ENCODE measurements at places on chromosomes 12 and 14.

GRCh38 chr14:64720131-64720576 lies 15.9 kb downstream of the PLEKHG3 start:
- no peak for DNase-seq

DNA sequence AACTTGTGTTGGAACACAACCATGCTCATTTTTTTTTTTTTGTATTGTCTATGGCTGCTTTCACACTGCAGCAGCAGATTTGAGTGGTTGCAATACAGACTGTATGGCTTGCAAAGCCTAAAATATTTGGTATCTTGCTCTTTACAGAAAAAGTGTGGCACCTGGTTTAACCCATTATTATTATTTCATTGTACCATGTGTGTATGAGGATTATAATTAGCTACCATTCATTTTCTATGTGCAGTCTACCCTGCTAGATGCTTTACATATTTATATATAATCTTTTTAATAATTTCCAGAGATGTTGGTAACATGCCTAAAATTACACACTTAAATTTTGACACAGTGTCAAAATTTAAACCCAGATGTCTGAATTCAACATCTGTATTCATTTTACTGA lies 37.7 kb downstream of the SPATS2 start:
- DNase-seq = no peak

DNA sequence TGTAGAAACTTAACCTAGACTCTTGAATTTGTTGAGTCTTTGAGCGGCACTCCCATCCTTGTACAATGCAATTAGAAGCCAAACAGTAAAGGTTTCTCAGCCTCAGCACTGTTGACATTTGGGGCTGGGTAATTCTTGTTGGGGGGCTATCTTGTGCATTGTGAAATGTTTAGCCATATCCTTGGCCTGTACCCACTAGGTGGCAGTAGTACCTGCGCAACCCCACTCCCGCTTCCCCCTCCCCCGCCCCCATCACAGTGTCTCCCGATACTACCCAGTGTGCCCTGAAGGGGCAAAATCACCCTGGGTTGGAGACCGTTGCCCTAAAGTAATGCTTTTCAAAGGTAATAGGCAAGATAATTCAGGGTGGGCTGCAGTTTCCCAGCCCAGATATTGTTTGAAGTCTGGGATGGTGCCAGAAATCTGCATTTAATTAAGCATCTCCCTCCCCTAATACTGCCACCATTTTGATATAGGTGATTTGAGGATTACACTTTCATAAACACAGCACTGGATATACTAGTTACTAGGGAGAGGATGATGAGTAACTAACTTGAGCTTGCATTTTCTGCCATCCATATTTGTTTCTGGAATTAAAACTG lies 1.8 kb downstream of the COX6A1 start:
- DNase-seq = no peak

GRCh38 chr12:19751078-19751477 lies 311.8 kb downstream of the AEBP2 start:
- no peak for DNase-seq

DNA sequence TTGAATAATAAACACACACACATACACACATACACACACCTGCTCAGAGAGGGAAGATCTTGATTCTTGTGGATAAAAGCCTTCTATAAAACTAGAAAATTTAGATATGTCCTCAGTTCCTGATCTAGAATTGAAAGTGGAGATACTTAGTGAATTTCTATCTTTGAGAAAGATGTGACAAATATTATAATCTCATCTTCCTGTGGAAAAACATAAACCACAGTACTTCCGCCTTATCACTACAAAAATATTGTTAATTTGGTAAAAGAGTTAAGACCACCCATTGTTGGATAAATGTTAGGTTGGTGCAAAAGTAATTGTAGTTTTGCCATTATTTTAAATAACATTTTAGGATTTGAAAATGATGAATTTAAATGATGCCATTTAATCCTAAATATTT lies at the start of gene KLRK1:
TSS of gene KLRK1 (minus strand) at position 138 of the 400 bp plus-strand sequence. CDS start 1,231 bp downstream, outside the sequence.
- no peak for DNase-seq

- DNase-seq = no peak
These were observed 56.6 kb downstream of the TRPV4 start for GRCh38 chr12:109776624-109777023.

GRCh38 chr12:113815031-113815430 lies 151.1 kb downstream of the RBM19 start:
- DNase-seq = no peak

DNA sequence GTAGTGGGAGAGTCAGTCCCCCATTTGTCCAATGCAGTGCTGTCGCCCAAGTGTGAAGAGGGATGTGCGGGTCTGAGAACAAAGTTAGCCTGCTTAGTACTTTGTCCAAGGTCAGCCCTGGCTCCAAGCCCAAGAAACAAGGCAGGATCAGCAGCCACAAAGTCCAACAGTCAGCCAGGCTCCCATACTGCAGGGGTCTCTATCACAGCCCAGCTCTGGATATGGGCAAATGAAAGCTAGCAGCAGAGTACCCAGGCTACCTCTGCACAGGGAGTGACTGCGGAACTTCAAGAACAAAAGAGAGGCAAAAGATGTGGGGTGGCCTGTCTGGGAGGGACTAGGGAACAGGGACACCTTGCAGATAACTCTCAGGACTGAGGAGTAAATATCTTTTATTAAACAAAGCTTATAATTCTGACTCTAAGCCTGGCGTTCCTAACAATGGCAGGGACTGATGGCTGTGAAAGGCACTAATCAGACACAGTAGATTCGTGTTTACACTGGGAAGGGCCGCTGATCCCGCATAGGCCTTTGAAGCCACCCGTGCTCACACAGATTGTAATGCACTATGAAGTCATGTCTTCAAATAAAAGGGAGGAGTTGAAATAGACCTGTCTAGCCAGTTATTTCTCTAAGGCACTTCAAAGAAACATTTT lies 91.0 kb upstream of the EEA1 start:
- no peak for DNase-seq

GRCh38 chr14:46940611-46941010 lies 289.0 kb upstream of the RPL10L start:
- no peak for DNase-seq

GRCh38 chr14:29749829-29750228 lies 177.8 kb downstream of the PRKD1 start:
- no peak for DNase-seq

- no peak for DNase-seq
These were observed at the start of gene KRT77 for GRCh38 chr12:52703424-52703823. TSS of gene KRT77 (minus strand) at chr12:52703524. CDS start at chr12:52703434, 90 bp downstream.

GRCh38 chr14:23937203-23937602 lies 16.4 kb upstream of the DHRS4 start:
- DNase-seq = no peak

- no peak for DNase-seq
These were observed 15.3 kb upstream of the NUDT14 start for GRCh38 chr14:105196265-105196960.

GRCh38 chr14:49863487-49864281 lies 11.1 kb upstream of the NEMF start:
- DNase-seq = no peak

DNA sequence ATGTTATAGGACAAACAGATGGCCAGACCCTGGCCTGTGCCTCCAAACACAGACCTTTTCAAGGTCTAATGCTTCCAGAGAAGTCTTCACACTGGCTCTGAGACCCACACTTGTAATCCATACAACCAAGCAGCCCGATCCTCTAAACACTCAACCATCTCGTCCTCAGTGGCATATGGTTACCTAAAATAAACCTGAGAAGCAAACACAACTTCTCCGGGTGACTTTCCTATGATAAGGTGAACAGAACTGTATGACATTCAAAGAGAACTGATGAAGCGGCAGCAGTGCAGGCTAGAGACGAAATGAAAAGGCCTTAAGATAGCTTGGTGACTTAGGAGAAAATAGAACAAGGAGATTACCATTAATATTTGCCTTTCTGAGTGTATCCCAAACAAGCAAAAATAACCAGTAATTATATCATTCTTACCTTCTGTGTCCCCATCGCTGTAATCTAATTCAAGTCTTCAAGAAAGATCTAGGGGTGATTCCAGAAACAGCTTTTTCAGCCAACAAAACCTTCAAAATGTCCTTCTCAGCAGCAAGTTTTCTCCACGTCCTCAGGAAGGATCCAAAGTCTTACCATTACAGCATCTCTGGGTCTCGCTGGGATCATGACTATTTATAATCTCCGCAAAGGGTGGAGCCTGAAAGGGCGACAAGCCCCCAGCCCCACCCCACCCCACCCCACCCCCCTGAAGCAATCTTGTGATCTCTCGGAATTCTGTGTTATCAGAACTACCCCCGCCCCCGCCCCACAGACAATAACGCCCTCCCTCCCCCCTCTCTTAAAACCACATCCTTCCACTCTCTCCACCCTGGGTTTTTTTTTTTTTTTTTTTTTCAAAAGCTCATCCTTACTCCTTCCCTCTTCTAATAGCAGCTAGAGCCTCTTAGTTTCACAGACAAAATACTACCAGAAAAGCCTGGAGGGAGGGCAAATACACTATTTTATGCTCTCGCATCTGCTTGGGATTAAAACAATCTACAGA lies at the start of gene SLC2A3:
TSS of gene SLC2A3 (minus strand) at position 598 of the 992 bp plus-strand sequence. CDS start at position 445, 153 bp downstream.
- DNase-seq = peak; percentile 71

DNA sequence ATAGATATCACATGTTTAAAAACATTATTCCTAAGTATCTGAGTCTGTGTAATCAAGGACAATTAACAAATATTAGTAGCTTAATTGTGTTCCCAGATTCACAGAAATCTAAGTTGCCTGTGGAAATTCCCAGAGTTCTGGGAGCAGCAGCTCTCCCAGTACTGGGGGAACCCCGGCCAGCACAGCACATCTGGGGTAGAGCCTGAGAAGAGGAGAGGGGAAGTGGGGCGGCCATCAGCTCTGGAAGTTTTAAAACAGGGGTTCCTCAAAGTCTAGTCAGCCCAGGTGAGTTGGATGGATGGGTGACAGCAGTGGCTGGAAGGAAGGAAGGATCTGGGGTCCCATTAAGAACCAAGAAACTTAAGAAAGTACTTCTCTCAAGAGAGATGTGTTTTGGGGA lies 24.6 kb downstream of the PRICKLE1 start:
- no peak for DNase-seq

GRCh38 chr14:69685716-69686115 lies 74.3 kb downstream of the SUSD6 start:
- DNase-seq = no peak

DNA sequence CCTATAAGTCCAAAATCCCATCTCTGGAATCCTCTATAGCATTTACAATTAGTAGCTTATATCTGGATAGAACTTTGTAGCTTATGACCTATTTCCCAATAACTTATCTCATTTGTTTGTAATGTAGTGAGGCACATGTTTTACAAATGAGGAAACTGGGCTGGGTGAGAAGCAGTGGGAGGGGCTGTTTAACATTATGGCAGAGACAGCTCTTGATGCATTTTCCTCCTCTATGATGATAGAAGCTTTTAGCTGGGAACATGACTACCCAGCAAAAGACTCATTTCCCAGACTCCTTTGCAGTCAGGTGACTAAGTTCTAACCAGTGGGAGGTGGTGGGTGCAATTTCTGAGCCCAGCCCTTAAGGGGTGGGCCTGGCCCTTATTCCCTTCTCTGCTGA lies 179.7 kb downstream of the TTC8 start:
- DNase-seq = no peak

DNA sequence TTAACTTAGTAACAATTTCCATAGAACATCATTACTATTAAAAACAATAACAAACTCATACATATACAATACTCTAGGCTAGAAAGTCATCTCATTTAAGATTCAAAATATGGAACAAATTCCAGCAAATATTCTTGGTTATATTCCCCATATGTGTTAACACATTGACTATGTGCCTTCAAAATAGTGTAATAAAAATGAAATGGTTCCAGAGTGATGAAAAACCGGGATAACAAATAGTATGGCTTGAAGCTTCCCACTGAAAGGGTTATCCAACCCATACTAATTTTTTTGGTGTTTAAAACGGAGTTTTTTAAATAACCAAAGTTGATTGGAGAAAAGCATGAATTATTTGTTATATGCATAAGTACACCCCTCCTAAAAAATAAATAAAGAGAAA lies 5.3 kb downstream of the LRIG3 start:
- no peak for DNase-seq

- DNase-seq = no peak
These were observed 36.5 kb downstream of the SINHCAF start for GRCh38 chr12:31289441-31289840.

DNA sequence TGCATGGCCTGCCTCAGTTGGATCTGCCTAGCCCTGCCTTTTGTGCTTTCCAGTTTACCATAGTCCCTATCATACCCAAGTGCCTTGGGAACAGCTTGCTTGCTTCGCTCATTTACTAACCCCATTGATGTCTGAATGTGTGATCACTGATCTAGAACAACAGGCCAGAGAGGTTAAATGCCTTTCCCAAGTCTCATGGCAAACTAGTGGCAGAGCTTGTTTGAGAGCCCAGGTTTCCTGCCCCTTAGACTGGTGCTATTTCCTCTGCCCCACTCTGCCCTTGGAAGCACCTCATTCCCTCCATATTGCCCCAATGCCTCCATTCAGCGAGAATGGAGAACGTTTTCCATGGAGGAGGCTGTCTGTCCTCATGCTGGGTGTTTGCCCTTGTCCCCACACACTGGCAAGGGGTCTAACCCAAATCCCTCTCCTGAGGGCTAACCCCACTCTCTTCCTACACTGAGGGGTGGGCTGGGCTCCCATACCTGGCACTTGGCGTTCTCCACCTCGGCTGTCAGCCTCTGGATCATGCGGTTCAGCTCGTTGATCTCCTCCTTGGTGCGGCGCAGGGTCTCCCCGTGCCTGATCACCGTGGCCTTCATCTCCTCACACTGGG lies 19.8 kb downstream of the KRT7 start:
- DNase-seq = no peak

- DNase-seq = no peak
These were observed 103.8 kb downstream of the DAD1 start for GRCh38 chr14:22485178-22485577.

DNA sequence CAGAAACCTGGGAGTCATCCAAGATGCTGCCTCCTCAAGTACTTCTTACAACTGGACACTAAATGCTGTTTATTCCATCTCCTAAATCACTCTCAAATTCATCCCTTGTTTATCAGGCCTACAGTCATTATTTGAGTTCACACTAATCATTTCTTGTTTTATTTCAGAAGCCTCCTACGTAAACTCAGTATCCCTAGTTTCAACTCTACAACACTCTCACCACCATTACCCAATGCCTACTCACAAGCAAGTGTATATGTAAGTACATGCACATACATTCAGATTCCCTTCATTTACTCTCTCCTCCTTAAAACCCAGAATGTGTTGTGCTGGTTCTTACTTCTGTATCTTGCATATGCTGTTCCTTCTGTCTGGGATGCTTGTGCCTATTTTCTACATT lies 43.0 kb downstream of the DDHD1 start:
- DNase-seq = no peak

- DNase-seq = no peak
These were observed 46.7 kb downstream of the NOPCHAP1 start for GRCh38 chr12:105032703-105033357.

- DNase-seq = no peak
These were observed 700 bp downstream of the CDK4 start for GRCh38 chr12:57751432-57751787.

- DNase-seq = no peak
These were observed 13.3 kb upstream of the PZP start for GRCh38 chr12:9221483-9221882.

- no peak for DNase-seq
These were observed 17.9 kb downstream of the FBRSL1 start for GRCh38 chr12:132507656-132508490.

GRCh38 chr14:102805371-102805891 lies 28.2 kb downstream of the TRAF3 start:
- no peak for DNase-seq

- no peak for DNase-seq
These were observed 219.2 kb upstream of the TBX3 start for GRCh38 chr12:114903083-114903691.

GRCh38 chr12:105522166-105522825 lies 191.8 kb downstream of the C12orf75 start:
- no peak for DNase-seq

- no peak for DNase-seq
These were observed 388.6 kb downstream of the GLT1D1 start for GRCh38 chr12:129241852-129242251.
